Occipital lobe (tissue), 3 donors: ENCODE measurements at places on chromosomes 2 and 18. TPM values are rescaled to one million over a fixed set of nuclear protein-coding genes. Genes with fewer than 3 reads are reported as not detected.

The RBBP8 gene
- total RNA-seq = 45.7 TPM

The RAX gene
- not detected for total RNA-seq

The SDC1 gene
- total RNA-seq = 9.0 TPM

The ZNF396 gene
- total RNA-seq = 5.0 TPM

The SERPINB2 gene
- 0.62 TPM for total RNA-seq

The GNAL gene
- 49.8 TPM for total RNA-seq

The CTNNA2 gene
- total RNA-seq = 261 TPM

The PTPN4 gene
- 191 TPM for total RNA-seq

The ZNF521 gene
- 8.4 TPM for total RNA-seq

The STON1 gene
- total RNA-seq = 9.4 TPM

The CCBE1 gene
- total RNA-seq = 44.6 TPM

The LINC00305 gene
- not detected for total RNA-seq

The C18orf54 gene
- 8.7 TPM for total RNA-seq

The OR6B2 gene
- total RNA-seq = not detected

The INPP4A gene
- total RNA-seq = 125 TPM

The CKAP2L gene
- total RNA-seq = 2.2 TPM

The TMEM198 gene
- 14.0 TPM for total RNA-seq

The SLC19A3 gene
- total RNA-seq = 1.2 TPM

The C2orf69 gene
- 38.1 TPM for total RNA-seq

The SPATA3 gene
- not detected for total RNA-seq

The GALNT14 gene
- 4.7 TPM for total RNA-seq

The GPR75 gene
- 15.8 TPM for total RNA-seq

The STARD6 gene
- not detected for total RNA-seq

The G6PC2 gene
- total RNA-seq = not detected

The FTCDNL1 gene
- total RNA-seq = 3.3 TPM

The PLGLB2 gene
- 2.0 TPM for total RNA-seq

The ANKRD29 gene
- total RNA-seq = 1.2 TPM

The SLC5A7 gene
- 0.94 TPM for total RNA-seq

The DOK1 gene
- 3.4 TPM for total RNA-seq

The ANKRD30B gene
- total RNA-seq = 0.16 TPM

The CD207 gene
- total RNA-seq = not detected

The IRS1 gene
- total RNA-seq = 13.9 TPM

The PSMA8 gene
- not detected for total RNA-seq

The SULT1C2 gene
- total RNA-seq = 0.62 TPM

The PUM2 gene
- 177 TPM for total RNA-seq

The BCL11A gene
- 128 TPM for total RNA-seq

The ABI2 gene
- total RNA-seq = 217 TPM

The PER2 gene
- 5.5 TPM for total RNA-seq

The CPLX4 gene
- not detected for total RNA-seq

The TNFRSF11A gene
- total RNA-seq = 1.6 TPM

The KIF3C gene
- 94.2 TPM for total RNA-seq

The ESPNL gene
- total RNA-seq = 0.16 TPM
